ENCODE measurements at places on chromosomes 2 and 18.

- no peak for DNase-seq
Measured at GRCh38 chr2:37389395-37389794, 45.0 kb downstream of the QPCT start.

- no peak for DNase-seq
Measured at GRCh38 chr2:234996069-234996940, 44.5 kb downstream of the SH3BP4 start.

GRCh38 chr2:101113441-101114267 lies 37.5 kb downstream of the TBC1D8 start:
- no peak for DNase-seq

- DNase-seq = no peak
Measured at GRCh38 chr2:17934721-17935120, 56.3 kb downstream of the KCNS3 start.

GRCh38 chr2:54658564-54659071 lies 64.8 kb upstream of the EML6 start:
- no peak for DNase-seq

GRCh38 chr18:470661-471501 lies 29.6 kb downstream of the COLEC12 start:
- no peak for DNase-seq

GRCh38 chr18:37578886-37579513 lies 13.4 kb upstream of the CELF4 start:
- DNase-seq = no peak

GRCh38 chr2:149346272-149346671 lies 15.9 kb downstream of the LYPD6 start:
- DNase-seq = no peak

DNA sequence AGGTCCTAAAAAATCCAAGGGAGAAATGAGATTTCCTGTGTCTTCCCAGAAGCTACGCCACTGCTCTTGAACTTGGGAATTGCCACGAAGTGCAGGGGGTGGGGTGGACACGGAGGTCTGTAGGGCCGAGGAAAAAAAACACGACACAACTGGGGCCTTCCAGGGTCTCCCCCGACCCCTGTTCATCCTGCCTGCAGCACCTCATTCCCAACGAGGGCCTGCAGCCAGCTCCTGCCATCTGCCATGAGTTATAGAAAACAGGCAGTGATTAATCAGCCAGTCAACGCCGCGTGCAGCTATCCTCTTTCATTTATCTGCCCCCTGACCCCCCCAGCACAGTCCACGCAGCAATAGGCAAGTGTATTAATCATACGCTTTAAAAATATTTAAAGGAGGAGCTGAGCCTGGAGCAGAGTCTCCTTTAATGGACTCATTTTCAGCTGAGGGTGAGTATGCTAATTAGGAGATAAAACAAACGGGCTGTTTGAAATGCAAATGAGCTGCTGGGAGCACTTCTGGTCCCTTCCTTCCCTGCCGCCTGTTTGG lies 209.9 kb downstream of the TFCP2L1 start:
- no peak for DNase-seq

GRCh38 chr2:73716543-73717250 lies 20.4 kb downstream of the TPRKB start:
- DNase-seq = peak; percentile 43

DNA sequence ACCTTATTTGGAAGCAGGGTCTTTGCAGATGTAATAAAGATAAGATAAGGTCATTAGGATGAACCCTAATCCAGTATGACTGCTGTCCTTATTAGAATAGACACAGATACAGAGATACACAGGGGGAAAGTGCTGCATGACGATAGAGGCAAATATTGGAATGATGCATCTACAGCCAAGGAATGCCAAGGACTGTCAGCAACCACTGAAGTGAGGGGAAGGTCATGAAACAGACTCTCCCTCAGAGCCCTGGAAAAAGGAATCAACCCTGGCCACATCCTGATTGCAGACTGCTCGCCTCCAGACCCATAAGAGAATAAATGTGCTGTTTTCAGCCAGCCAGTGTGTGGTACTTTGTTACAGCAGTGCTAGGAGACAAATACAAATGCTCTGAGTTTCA lies 14.8 kb downstream of the TMEM237 start:
- DNase-seq = no peak

GRCh38 chr2:119208791-119209203 lies 14.8 kb upstream of the STEAP3 start:
- DNase-seq = no peak

DNA sequence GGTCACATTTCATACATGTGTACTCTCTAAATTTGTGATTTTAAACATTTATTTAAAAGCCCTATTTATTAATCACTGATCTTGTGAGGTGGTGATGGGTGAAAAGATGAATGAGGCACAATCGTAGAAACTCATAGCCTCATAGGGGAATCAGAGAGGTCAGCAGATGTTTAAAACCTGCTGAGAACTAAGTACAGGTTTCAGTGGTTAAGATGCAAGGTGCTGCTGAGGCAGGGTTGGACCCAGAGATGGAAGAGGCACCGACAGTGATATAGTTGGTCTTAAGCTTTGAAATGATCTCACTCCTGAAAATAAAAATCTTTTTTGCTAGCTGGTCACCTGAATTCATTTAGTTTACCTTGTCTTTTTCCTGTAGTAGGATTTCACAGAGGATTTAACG lies 49.6 kb downstream of the LINC00305 start:
- no peak for DNase-seq

GRCh38 chr2:170369894-170370293 lies 191.9 kb downstream of the MYO3B start:
- no peak for DNase-seq

DNA sequence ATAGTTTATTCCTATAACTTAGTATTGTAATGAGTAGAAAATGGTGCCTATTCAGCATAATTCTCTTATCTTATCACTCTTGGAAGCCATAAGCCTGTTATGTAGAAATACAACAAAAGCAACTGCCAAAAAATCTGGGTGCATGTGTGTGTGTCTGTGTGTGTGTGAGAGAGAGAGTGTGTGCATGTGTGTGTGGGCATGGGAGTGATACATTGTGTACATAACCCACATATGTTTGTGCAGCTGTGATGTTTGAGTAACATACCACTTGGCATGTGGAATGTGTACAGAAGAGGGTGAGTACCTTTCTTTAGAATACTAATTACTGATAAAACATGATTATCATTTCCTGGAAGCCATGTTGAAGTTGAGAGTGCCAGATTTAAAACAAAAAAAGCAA lies 642.3 kb upstream of the SYT4 start:
- no peak for DNase-seq

- DNase-seq = no peak
Measured at GRCh38 chr2:105737980-105738657, 6.6 kb upstream of the NCK2 start.

DNA sequence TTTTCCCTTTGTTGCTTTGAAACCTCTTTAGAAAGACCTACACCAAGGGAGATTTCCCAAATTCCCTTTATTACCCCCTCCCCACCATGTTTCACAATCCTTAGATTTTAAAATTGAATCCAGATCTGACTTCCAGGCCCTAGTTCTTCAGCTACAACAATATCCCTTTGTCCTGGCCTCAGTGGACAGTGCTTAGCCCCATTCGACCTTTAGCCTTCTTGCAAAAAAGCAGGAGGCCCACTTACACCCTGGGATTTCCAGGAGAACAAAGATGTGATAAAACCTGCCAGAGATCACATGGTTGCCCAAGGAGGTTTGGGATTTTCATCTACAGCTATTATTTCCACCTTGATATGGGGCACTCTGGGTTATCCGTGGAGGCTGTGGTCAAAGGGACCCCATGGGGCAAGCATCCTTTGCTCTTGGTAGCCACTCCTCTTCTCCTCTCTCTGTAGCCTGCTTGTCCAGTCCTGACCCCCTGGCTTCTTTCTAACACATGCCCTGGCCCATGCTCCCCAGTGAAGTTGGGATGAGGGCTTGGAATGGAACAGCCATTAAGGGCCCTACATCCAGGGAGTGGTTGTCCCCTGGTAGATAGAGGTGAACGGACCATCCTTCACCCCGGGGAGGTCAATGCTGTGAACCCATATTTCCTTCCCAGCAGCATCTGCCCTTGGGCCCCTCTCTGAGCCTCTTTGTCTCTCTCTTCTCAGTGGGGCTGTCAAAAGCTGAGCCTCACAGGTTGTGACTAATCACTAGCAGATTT lies 267.4 kb downstream of the DYSF start:
- no peak for DNase-seq

- DNase-seq = no peak
Measured at GRCh38 chr18:61991836-61992235, 99.0 kb upstream of the RNF152 start.

DNA sequence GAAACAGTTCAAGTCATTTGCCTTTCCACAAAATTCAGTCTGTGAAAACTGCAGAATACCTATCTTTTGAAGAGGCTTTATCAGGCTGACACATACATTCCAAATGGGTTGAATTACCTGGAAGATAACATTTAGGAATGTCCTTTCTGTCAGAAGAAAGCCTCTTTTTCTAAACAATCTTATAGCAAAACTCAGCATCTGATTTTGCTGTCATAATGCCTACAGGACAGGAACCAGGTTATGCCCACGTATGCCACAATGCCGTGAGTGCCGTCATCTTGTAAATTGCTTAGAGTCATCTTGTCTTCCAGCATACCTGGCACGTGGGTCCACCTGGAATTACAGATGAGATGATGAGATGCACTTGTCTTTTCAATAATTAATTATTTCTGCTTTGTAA lies 275.3 kb downstream of the ALPK2 start:
- DNase-seq = no peak

- DNase-seq = peak; percentile 89
Measured at GRCh38 chr2:25310965-25311864, 30.5 kb downstream of the DNMT3A start.

DNA sequence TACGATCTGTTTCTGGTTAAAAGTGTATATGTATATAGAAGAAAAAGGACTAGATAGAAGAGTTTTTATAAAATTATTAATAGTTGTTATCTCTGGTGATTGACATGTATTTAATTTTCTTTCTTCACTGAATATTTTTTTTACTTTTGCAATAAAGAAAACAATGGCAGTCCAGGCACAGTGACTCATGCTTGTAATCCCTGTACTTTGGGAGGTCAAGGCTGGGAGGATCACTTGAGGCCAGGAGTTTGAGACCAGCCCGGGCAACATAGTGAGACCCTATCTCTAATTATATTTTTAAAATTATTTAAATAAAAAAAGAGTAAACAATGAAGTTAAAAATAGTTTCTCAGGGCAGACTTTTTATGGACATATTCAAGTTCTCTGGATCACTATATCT lies 114.7 kb downstream of the FAM117B start:
- no peak for DNase-seq

DNA sequence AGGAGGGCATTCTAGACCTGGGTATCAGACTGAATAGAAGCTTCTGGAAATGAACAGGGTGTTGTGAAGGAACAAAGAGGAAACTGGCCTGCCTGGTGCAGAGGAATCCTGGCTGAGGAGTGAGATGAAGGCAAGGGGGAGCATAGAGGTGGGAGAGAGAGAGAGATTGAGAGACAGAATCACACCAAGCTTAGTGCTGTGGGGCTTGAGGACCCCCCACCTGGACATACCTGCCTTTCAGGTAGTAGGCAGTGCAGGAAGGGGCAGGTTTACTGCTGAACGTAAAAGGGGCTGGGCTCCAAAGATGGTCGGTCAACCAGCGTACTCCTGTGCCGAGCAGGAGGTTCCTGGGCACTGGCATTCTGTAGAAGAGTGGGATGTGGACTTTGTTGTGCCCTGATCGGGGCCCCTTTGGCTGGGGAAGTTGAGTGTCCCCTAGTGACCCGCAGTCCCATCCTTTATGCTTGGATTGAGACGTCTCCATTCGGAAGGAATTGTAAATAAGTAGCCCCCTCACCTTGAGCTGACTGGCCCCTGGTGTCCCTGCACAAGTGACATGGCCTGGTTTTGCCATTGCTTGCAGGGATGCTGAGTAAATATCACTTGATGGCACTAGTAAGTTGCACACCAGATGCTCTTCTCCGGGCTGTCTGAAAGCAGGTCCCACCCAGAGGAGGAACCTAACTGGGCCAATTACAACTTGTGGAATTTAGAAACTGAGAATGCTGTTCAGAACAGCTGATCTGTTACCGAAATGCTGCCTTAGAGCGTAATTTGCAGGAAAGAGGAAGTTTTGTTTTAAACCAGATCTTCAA lies 1.4 kb downstream of the UBE2F start:
- no peak for DNase-seq

GRCh38 chr2:194166818-194167217 lies 1490.2 kb upstream of the SLC39A10 start:
- DNase-seq = no peak

DNA sequence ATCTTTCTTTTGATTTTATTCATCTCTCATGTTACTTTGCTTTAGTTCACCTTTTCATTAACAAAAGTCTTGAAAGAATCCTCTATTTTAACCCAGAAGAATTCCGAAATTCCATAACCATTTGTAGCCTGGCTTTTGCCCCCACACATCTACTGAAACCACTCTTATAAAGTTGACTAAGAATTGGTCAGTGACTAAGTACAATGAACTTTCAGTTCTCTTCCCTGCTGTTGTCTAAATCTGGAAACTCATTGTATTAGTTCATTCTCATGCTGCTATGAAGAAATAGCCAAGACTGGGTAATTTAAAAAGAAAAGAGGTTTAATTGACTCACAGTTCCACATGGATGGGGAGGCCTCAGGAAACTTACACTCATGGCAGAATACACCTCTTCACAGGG lies 49.9 kb upstream of the PNPT1 start:
- DNase-seq = no peak

- DNase-seq = peak; percentile 78
Measured at GRCh38 chr2:33069894-33070651, 123.3 kb downstream of the LTBP1 start.

GRCh38 chr2:166293984-166294383 lies 81.8 kb downstream of the SCN9A start:
- no peak for DNase-seq

DNA sequence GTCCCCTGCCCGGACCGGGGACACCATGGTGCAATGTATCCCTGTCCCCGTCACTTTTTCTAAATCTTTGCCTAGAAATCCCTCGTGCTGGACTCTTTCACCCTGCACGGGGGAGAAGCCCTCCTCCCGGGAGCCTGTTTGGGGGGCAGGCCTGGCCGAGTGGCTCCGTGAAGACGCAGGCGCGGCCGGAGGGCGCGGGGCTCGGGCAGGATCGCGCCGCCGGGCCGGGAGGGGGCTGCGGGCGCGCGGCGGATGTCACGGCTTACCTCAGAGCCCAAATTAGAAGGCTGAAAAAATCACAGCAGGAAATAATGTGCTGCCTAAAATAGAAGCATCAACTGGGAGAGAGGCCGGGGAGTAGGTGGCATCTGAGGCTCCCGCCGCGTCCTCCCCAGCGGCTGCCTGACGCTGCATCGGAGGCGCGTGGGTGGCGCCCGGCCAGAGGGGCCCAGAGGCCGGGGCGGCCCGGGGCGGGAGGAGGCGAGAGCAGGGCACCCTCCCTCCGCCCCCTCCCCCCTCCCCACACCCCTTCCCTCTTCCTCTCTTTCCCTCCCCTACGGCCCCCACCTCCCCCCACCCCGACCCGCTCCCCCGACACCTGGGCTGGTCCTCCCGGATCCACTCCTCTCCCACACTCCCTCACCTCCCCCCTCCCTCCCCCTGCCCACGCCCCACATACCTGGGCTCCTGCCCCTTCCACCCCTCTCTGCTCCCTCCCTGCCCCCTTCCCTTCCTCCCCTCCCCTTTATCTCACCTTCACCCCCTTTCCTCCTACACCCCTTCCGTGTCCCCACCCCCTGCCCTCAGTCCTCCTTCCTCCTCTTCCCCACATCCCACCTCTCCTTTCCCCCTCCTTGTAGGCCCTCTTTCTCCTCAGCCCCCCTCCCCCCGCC lies 51.9 kb downstream of the SLC4A1AP start:
- DNase-seq = no peak

- no peak for DNase-seq
Measured at GRCh38 chr2:179939259-179939658, 67.8 kb downstream of the CWC22 start.

GRCh38 chr18:37720663-37721062 lies 155.1 kb upstream of the CELF4 start:
- DNase-seq = no peak
